ENCODE measurements at places on chromosomes 6 and 20.

DNA sequence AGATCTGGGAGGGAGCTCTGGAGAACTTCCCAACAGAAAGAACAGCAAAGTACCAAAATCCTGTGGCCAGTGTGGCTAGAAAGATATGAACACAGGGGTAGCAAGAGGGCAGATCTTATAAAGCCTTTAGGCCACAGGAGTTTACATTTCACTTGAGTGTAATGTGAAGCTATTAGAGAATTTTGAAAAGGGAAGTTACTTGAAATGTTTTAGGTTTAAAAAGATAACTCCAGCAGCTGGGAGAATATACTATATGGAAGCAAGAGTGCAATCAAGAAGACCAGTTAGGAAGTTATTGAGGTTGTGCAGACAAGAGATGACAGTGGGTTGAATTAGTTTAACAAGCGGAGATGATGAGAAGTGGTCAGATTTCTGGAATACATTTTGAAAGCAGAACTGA is 7.9 kb downstream of the SUPT3H start:
- DNase-seq: no peak

DNA sequence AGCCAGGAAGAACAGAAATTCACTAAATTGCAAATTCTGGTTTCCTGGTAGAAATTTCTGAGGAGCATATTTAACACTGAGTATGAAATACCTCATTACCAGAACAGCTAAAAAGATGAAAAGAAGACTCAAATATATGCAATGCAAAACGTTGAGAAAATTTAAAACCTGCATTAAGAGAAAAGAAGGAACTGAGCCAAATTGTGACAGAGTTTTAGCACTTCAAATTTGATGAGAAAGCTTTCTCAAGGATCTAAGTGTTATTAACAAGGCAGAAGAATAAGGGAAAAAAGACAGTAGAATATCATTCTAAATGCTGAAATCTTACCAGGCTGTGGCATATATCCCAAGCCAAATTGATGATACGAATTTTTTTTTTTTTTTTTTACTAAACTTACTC is 443.0 kb downstream of the COL12A1 start:
- no peak for DNase-seq

GRCh38 chr6:166278579-166279392 is 29.4 kb downstream of the PRR18 start:
- no peak for DNase-seq

DNA sequence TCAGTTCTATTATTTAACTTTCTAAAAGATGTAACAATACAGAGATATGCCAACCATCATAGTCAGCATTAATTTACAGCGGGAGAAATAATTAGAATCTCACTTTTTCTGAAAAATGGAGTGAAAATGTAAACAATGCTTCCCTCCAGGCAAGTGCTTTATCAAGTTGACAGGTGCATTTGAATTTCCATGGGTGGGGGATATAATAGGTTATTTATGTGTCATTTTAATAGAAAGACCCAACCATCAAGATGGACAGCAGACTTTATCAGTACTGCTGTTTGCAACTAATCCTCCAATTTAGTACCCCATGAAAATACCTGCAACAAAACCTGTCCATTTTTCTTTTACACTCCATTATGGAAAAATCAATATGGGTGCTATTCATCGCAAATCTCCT is 780.1 kb downstream of the TFAP2A start:
- no peak for DNase-seq

- DNase-seq: no peak
These were observed 21.7 kb downstream of the MDFI start for GRCh38 chr6:41659935-41660334.

DNA sequence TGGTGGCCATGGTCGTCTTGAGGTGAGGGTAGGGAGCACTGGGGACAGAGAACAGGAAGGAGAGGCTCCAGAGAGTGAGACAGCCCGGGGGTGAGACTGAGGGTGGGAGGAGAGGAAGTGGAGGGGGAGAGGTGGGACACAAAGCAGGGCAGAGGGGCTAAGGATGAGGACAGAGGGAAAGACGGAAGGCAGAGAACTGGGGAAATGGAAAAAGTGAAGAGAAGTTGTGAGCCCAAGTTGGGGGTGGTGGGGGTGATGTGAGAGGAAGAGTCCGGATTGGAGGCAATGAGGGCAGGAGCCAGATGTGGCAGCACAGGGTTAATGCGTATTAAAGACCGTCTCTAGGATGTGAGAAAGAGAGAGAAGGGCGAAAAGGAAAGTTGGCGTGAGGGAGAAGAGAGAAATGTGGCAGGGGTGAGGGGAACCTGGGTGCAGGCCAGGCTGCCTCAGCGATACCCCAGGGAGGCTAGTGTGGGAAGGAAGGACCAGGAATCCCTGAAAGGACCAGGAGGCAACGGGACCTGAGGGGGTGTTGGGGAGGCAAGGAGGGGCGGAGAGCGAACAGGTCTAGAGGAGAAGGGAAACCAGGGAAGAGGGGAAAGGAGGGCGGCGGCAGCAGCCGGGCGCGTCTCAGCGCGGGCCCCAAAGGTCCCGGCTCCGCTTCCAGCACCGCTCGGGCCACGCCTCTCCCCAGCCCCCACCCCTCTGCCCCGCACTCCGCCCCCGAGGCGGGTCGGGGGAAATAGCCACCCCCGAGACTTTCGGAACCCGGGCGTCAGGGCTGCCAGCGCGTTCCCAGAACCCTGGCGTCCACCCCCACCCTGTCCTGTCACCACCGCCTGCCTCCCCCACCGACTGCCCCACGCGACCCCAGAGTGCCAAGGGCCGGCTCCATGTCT is at the start of gene PPP1R18:
Gene PPP1R18, minus strand, starts transcription at position 637 of the 899 bp plus-strand sequence. Its CDS starts 627 bp downstream, at position 10.
- DNase-seq: peak; percentile 76

- no peak for DNase-seq
These were observed 169.3 kb downstream of the ARID1B start for GRCh38 chr6:156946370-156946936.

DNA sequence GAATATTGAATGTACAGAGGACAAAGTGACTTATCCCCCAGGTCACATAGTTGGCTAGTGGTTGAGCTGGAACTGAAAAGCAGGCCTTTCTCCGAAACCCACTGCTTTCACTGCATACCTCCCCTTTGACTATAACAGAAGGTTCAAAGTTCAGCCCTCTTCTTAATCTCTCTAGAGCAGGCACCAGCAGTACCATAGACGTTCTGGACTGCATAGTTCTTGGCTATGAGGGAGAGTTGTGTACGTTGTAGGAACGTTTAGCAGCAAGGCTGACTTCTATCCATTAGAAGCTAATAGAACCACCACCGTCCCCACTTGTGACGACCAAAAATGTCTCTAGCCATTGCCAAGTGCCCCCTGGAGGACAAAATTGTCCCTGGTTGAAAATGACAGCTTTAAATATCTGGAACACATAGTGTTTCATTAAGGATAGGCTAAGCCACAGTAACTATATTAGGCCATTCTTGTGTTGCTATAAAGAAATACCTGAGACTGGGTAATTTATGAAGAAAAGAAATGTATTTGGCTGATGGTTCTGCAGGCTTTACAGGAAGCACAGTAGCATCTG is 123.8 kb upstream of the MTHFD1L start:
- DNase-seq: no peak

- DNase-seq: no peak
These were observed 36.9 kb downstream of the MCM8 start for GRCh38 chr20:5987383-5987782.

Data from thoracic aorta (tissue), 2 donors.